HFF-Myc (cell line): ENCODE measurements at places on chromosomes 4 and X.

- no peak for DNase-seq
These were observed 687.4 kb upstream of the HS3ST1 start for GRCh38 chr4:12116009-12116552.

DNA sequence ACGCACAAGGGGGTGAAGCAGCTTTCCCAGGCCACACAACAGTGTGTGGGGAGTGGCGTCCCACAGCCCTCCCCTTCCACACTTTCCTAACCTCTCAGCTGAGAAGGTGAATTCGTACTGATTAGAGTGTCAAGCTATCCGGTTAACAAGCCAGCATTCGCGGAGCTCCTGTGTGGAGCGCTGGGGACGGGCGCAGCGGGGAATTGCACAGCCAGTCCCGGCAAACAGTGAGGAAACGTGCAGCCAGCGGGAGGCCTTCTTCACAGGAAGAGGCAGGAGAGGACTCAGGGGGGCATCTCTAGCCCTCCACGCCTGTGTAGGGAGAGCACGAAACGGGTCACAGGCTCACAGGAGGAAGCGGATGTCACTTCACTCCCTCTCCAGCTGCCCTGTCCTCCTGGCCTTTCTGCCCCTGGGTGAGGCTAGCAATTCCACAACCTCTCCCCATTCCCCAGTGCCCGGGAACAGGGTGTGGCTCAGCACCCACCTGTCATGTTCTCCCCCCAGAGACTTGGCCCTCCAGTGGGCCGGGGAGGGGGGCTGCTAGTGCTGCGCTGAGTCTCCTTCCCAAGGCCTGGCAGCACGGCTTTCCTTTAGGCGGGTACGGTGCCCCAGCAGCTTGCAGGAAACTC lies 117.3 kb downstream of the CPZ start:
- no peak for DNase-seq

GRCh38 chr4:102493794-102494193 lies 7.4 kb upstream of the NFKB1 start:
- no peak for DNase-seq

DNA sequence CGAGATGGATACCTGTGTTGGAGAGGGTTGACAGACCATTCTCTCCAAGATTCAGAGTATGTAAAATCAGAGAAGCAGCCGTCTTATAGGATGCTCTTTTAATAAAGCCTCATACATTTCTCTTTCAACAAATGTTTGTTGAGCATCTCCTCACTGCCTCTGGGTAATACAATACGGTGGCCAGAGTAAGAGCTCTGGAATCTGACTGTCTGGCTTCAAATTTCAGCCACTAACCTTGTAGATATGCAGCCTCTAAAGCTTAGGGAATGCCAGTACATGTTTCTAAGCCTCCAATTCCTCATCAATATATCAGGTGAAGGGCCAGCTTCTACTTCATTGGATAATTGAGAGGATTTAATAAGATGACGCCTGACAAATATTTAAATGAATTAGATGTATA lies 61.3 kb downstream of the CLNK start:
- DNase-seq, result no peak

GRCh38 chr4:6324999-6325787 lies 55.5 kb downstream of the WFS1 start:
- DNase-seq, result no peak

DNA sequence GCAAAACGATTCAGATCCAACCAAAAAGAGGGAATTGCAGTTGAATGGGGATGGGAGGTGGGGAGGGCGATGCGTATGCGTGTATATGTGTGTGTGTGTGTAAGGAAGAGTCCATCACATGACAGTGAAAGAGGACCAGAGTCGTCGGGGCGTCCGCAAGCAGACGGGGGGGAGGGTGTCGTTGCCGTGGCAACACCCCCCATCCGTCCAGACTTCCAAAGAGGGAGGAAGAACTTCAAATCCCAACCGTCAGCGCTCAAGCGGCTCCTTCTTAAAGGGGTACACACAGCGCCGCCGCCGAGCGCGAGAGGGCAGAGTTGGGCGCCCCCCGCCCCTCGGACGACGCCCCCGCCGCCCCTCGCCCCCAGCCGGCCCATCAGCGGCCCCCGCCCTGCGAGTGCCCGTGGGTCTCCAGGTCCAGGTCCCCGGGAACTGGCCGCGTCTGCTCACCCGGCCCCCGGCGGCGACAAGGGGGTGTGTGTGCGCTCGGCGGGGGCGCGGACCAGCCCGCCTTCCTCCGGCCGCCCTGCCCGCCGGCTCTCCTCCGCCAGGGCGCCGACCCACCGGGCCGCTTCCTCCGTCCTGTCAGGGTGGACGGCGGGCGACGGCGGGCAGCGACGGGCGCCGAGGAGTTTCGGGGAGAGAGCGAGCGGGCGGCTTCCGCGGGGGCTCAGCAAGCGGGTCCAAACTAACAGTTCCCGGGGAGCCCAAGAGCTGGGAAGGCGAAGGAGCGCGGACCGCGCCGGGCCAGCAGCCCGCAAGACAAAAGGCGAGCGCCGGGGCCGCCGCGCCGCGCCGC lies 685 bp downstream of the LCORL start:
- peak; percentile 63 for DNase-seq

- DNase-seq, result no peak
These were observed 647.0 kb downstream of the TRAM1L1 start for GRCh38 chr4:116438417-116438816.

DNA sequence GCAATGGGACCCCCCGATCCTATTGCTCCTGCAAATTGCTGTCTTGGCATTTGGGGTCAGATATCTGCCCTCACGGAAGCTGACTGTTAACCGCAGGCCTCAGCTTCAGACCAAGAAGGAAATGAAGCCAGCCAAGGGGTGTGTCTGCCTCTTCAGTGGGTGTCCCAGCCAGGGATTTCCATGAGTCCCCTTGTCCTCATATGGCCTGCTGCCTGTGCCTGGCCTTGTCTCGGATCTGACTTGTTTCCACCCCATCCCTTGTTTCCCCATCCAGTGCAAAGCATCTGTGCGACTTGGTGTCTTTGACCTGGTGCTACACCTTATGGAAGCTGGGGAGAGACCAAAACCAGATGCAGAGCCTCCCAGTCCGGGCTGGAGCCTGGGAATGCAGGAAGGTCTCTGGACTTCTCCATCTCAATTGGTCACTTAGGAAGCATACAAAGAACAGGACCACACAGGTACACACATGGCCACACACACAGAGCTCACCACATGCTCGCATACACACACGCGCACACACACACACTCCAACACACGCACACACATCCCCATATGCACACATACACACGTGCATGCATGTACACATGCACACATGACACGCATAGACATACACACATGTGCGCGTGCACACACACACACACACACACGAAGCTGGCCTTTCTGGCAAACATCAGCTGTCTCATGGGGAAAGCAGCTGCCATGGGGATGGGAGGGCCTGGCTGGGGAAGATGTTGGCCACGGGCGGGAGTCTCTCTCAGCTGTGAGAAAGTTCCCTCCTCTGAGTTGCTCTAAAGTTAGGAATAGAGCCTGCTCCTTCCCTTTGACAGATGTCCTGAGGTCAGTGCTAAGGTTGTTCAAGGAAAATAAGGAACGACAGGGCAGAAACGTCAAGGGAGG lies 65.5 kb downstream of the CRMP1 start:
- no peak for DNase-seq

DNA sequence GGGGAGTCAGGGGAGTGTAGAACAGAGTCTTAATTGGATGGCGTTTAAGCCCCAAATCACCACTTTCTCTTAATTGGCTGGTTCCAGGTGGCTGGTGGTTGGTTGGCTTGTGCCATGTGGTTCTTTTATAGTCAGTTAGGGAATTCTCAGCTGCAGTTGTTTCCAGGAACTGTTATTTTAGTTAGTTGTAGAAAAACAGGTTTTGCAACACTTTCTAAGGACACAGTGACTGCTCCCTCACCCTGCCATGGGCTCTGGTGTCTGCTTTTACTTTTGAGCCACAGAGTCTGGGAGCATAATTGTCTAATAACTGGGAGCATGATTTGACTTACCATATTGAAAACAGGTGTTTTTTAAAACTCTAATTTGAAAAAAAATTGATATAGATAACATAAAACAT lies 75.8 kb upstream of the PCDH18 start:
- DNase-seq, result peak; percentile 6

GRCh38 chr4:110296892-110297291 lies 98.5 kb upstream of the ELOVL6 start:
- no peak for DNase-seq

- peak; percentile 6 for DNase-seq
These were observed 719.5 kb upstream of the SLIT2 start for GRCh38 chr4:19531906-19532848.

- peak; percentile 70 for DNase-seq
These were observed 821.3 kb downstream of the TRIML1 start for GRCh38 chr4:188960411-188961093.

DNA sequence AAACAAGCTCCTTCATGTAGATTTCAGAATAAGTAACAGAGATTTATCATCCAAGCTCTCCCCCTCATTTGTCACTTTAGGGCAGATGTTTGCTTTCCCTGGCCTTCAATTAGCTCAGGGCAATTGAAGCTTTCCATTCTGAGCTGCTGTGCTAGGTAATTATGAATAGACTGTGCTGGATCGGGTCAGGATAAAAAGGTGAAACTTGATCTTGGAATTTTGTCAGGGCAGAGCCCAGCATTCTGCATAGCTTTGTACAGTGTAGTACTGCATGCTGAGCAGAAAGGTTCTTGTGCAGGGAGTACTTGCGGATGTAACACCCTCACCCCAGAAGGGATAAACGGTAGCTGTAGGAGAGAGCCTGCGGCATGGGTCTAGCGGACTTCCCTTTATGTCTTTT lies 64.0 kb upstream of the CLDN34 start:
- DNase-seq, result no peak

- DNase-seq, result no peak
These were observed at the start of gene CCNQ for GRCh38 chrX:153598541-153599191. Gene CCNQ, minus strand, starts transcription at chrX:153599139. Its CDS starts 66 bp downstream, at chrX:153599073.

GRCh38 chr4:173761938-173762337 lies 231.9 kb upstream of the HAND2 start:
- DNase-seq, result no peak

DNA sequence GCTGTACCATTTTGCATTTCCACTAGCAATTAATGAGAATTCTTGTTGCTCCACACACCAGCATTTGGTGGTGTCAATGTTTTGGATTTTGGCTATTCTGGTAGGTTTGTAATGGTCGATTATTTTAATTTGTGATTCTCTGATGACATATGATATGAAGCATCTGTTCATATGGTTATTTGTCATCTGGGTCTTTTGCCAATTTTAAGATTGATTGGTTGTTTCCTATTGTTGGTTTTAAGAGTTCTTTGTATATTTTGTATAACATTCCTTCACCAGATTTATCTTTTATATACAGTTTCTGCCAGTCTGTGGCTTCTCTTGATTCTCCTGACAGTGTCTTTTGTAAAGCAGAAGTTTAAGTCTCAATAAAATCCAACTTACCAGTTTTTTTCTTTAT lies 18.5 kb upstream of the BDH2 start:
- DNase-seq, result no peak

GRCh38 chr4:169492436-169493163 lies 119.8 kb downstream of the NEK1 start:
- DNase-seq, result peak; percentile 19

- DNase-seq, result no peak
These were observed 131.2 kb downstream of the MAGEB5 start for GRCh38 chrX:26347171-26347570.

GRCh38 chr4:147761218-147761883 lies 29.5 kb downstream of the ARHGAP10 start:
- no peak for DNase-seq

GRCh38 chr4:15006416-15007024 lies 4.2 kb downstream of the CPEB2 start:
- DNase-seq, result no peak

DNA sequence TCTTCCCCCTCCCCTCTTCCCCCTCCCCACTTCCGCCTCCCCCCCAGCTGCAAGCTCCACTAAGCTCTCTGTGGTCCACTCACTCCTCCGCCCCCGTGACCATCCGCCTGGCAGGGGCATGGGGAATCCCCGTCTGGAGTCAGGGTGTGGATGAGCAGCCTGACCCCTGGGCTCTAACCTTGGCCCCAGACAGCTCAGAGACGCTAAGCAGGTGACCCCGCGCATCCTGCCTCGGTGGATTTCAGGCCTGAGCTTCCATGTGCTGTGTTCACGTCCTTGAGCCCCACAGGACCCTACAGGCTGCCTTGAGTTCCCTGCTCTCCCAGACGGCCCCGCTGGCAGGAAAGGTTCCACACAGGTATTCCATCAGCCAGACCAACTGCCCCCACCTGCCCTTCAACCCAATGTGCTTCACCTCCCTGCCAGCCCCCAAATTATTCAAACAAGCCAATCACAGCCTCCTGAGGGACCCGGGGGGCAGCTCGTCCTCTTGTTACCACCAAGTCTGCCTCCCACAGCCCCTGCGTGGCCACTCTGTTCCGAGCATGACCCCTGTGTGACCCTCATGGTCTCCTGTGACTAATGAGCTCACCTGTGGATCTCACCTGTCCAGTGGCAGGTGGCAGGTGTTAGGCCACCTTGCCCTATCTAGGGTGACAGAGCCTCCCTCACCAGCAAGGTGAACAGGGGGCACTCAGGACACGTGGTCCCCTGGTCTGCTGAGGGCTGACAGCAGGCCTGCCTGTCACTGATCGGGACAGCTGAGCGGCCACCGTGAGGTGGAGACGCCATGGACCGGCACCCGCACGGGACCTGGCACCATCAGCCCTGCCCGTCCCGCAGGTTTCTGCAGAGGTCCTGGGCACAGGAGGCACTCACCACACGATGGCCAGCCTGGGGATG lies 73.2 kb upstream of the MXD4 start:
- no peak for DNase-seq

- DNase-seq, result no peak
These were observed 317.2 kb downstream of the TENM3 start for GRCh38 chr4:182560358-182560757.

DNA sequence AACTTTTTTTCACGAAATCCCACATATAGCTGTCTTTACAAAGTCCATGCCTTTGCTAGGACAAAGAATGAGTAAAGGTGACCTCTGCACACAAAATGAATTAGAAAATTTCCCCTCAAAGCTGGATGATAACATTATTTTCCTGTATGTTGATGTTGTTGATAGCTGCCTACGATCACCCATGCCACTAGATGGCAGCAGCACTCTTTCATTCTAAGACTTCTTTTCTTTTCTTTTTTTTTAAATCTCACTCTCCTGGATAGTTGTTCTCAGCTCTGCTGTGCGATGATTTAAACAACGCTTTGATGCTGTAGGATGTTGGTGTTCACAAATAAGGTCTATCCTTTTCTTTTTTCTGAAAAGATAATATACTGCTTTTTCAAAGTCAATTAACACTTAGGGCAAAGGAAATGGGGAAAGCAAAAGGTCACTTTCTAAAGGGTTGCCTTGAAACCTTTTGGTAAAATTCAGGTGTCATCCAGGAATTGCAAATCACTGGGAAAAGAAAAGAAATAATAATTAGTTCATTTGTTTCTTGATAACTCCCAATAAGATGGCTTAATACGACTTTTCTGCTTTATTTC lies 266.8 kb downstream of the C4orf33 start:
- peak; percentile 32 for DNase-seq

DNA sequence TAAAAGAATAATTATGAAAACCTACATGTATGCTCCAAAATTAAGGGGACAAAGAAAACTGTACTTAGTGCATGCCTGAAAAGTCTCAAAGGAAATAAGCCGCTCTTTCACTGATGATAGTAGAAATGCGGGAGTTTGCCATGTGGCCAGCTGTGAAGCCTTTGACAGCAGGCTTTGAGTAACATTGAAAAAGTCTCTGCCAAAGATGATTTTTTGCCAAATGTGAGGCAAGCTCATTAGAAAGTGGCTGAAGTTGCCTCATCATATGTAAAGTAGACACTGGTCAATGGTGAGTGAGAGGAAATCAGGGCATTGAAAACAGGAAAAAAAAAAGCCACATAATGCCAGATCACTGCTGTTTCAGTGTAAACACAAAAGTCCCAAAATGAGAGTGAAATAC lies 2360.1 kb downstream of the PCDH7 start:
- DNase-seq, result no peak
